Activated CD4-positive, alpha-beta T cell treated with anti-CD3 and anti-CD28 coated beads for 36 hours (primary cell): ENCODE measurements at places on chromosomes 1 and 21. TPM values are rescaled to one million over a fixed set of nuclear protein-coding genes. Genes with fewer than 3 reads are reported as not detected.

EDARADD gene
- total RNA-seq: 2.8 TPM

FCN3 gene
- total RNA-seq: not detected

MX1 gene
- total RNA-seq: 162 TPM

- no peaks in the 10 kb centered on the region for H3K4me1 ChIP-seq
- H3K4me3 ChIP-seq: no peak overlapping the region
- H3K27me3 ChIP-seq: no peaks in the 10 kb centered on the region
- no peak overlapping the region for H3K27ac ChIP-seq
Observed at GRCh38 chr1:196466654-196467053, 141.6 kb downstream of the KCNT2 start.

DNA sequence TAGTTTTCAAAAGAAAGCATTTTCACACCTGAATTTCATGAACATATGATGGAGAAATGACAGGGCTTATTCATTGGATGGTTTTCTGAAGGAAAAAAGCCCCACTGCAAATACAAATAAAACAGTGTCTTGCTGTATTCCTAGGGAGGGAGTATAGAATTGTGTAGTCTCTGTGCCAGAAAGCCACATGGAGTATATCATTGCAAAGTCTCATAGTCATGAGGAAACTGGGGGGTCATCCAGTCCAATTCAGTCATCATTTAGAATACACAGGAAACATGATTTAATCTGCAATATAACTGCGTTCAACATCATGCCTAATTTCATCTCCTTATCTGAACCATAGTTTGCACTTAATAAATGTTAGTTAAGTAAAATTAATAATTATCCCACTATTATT lies 222.3 kb downstream of the NTNG1 start:
- no peak for DNase-seq
- H3K4me3 ChIP-seq: no peak overlapping the region
- no peaks in the 10 kb centered on the region for H3K36me3 ChIP-seq
- H3K4me1 ChIP-seq: no peaks in the 10 kb centered on the region
- H3K27me3 ChIP-seq: no peaks in the 10 kb centered on the region

DNA sequence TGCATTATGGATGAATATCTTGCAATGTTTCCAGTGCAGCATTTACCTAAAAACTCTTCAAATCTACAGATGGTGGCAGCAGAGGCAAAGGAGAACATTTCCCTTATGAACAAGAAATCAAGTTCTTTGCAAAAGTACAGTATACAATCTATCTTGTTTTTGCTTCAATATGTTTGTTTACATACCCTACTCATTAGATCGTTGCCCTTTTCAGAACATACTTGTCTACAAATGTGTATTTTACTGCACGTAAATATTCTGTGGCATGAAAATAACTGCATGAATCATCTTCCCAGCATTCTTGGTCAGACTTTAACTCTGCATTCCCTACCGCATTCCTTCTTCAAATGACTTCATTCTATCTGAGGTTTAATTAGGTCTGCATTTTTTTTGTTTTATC lies 212.7 kb downstream of the ZP4 start:
- DNase-seq: no peak
- no peak overlapping the region for H3K4me3 ChIP-seq
- no peaks in the 10 kb centered on the region for H3K27me3 ChIP-seq
- H3K27ac ChIP-seq: no peak overlapping the region
- no peaks in the 10 kb centered on the region for H3K36me3 ChIP-seq

GRCh38 chr1:60575326-60575977 lies 501.9 kb upstream of the C1orf87 start:
- no peak for DNase-seq
- no peaks in the 10 kb centered on the region for H3K27me3 ChIP-seq
- no peak overlapping the region for H3K27ac ChIP-seq

GRCh38 chr1:33410091-33410701 lies 20.7 kb downstream of the PHC2 start:
- H3K36me3 ChIP-seq: no peaks in the 10 kb centered on the region
- H3K27ac ChIP-seq: no peak overlapping the region
- no peak overlapping the region for H3K4me3 ChIP-seq
- H3K27me3 ChIP-seq: peaks cover 16% of the 10 kb centered on the region

SLC26A9 gene
- total RNA-seq: not detected

AGBL4 gene
- not detected for total RNA-seq

- peak; percentile 17 for DNase-seq
- H3K4me3 ChIP-seq: peak overlapping the region; percentile 69
- H3K27me3 ChIP-seq: no peaks in the 10 kb centered on the region
- peaks cover 10% of the 10 kb centered on the region for H3K4me1 ChIP-seq
- no peaks in the 10 kb centered on the region for H3K36me3 ChIP-seq
Observed at GRCh38 chr21:24428591-24429199, 1178.6 kb downstream of the MRPL39 start.
